Right atrium auricular region (tissue), 2 donors: ENCODE measurements at places on chromosomes 6 and 20. TPM values are rescaled to one million over a fixed set of nuclear protein-coding genes. Genes with fewer than 3 reads are reported as not detected.
A peak's percentile ranks its signal among the peaks of the same experiment; 100 is the strongest.

GRCh38 chr6:15044948-15045347 lies 200.9 kb upstream of the JARID2 start:
- H3K27me3 ChIP-seq = no peaks in the 10 kb centered on the region
- H3K4me1 ChIP-seq = no peaks in the 10 kb centered on the region
- H3K27ac ChIP-seq = no peak overlapping the region
- DNase-seq = no peak

SIRPB1 gene
- total RNA-seq = 5.7 TPM

DNA sequence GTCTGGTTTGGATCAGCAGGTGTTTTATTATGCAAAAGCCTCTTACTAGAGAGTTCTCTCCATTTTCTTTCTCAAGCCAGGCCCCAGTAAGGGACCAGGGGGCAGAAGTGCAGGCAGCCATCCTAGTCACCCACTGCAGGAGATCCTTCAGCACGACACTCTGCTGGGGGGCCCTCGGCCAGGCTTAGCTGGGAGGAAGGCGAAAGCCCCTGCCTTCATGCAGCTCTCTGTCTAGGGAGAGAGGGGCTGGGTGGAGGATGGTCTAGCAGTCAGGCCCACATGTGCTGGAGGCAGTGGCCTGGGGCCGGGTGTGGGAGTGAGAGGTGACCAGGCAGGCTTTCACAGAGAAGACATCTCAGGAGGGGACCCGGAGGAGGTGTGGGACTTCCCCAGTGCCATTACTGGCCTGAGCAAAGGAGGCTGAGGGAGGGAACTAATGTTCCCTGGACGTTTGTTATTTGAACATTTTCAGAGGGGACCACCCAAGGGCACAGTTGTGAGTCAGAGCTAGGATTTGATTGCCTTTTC lies 33.5 kb upstream of the VSTM2L start:
- no peaks in the 10 kb centered on the region for H3K27me3 ChIP-seq
- H3K36me3 ChIP-seq = peaks cover 27% of the 10 kb centered on the region
- no peaks in the 10 kb centered on the region for H3K4me1 ChIP-seq

- no peaks in the 10 kb centered on the region for H3K27me3 ChIP-seq
- peaks cover 13% of the 10 kb centered on the region for H3K4me1 ChIP-seq
- no peak overlapping the region for H3K4me3 ChIP-seq
Measured at GRCh38 chr6:17103715-17104114, 1.9 kb downstream of the STMND1 start.

DNA sequence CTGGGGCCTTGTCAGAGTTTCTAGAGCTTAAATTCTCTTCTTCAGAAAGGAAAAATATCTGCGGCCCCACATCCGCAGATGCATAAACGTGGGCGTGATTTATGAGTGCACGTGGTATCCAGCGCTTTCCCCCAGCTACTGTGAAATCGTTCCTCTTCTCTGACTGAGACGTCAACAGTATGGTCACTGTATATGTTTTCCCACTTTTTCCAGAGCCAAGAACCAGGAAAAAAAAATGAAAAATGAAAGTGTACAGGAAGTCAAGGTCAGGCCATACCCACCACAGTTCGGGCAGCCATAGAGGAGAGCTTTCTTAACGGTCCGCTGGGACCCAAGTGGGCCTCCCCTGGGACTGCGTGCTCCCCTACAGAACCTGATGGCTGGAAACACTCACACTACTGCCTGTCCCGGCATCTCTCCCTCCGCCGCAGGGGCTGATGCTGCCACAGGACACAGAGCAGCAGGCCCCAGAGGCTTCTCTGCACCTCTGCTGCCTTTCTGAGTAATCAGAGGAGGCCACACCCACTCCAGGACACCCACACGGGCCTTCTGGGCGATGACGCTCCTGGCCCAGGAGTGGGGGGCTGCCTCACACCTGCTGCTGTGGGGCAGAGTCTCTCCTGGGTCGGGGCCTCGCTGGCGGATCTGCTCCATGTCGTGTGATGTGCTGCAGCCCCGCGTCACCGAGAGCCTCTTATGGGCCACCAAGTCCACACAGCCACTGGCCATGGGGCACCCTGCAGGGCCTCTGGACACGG lies 16.4 kb upstream of the STX16 start:
- H3K27ac ChIP-seq = no peak overlapping the region
- DNase-seq = no peak
- H3K4me3 ChIP-seq = no peak overlapping the region

C6orf47 gene
- total RNA-seq = 17.8 TPM

GRCh38 chr6:106628658-106629102 lies 618 bp downstream of the RTN4IP1 start:
- DNase-seq = no peak
- no peaks in the 10 kb centered on the region for H3K27me3 ChIP-seq
- no peaks in the 10 kb centered on the region for H3K4me1 ChIP-seq
- peak overlapping the region; percentile 85 for H3K27ac ChIP-seq
- H3K36me3 ChIP-seq = no peaks in the 10 kb centered on the region
- peak overlapping the region; percentile 94 for H3K4me3 ChIP-seq

- H3K27ac ChIP-seq = no peak overlapping the region
- DNase-seq = no peak
- no peak overlapping the region for H3K4me3 ChIP-seq
- no peaks in the 10 kb centered on the region for H3K4me1 ChIP-seq
- H3K27me3 ChIP-seq = no peaks in the 10 kb centered on the region
- H3K36me3 ChIP-seq = no peaks in the 10 kb centered on the region
Measured at GRCh38 chr6:65700561-65700960, 6.5 kb downstream of the EYS start.

ILRUN gene
- 114 TPM for total RNA-seq

GRCh38 chr6:140809694-140810101 lies 1323.0 kb upstream of the GJE1 start:
- H3K36me3 ChIP-seq = no peaks in the 10 kb centered on the region
- no peaks in the 10 kb centered on the region for H3K27me3 ChIP-seq
- no peaks in the 10 kb centered on the region for H3K4me1 ChIP-seq
- H3K27ac ChIP-seq = no peak overlapping the region

CTCFL gene
- total RNA-seq = not detected

ZNF391 gene
- 1.3 TPM for total RNA-seq

GRCh38 chr20:59984541-59984940 lies 26.3 kb downstream of the CDH26 start:
- H3K27me3 ChIP-seq = no peaks in the 10 kb centered on the region
- no peak for DNase-seq
- no peaks in the 10 kb centered on the region for H3K4me1 ChIP-seq
- no peak overlapping the region for H3K4me3 ChIP-seq
- no peak overlapping the region for H3K27ac ChIP-seq

BMP5 gene
- 6.3 TPM for total RNA-seq

DNA sequence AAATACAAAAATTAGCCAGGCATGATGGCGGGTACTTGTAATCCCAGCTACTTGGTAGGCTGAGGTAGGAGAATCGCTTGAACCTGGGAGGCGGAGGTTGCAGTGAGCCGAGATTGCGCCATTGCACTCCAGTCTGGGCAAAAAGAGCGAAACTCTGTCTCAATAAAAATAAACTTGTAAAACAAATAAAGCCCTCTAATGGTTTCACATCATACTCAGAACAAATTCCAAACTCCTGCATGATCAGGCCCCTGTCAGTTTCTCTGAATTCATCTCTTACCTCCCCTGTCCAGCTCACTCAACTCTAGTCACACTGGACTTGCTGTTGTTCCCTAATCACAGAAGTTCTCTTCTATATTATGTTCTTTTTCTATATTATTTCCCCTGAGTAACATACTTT lies 43.1 kb upstream of the SGK1 start:
- DNase-seq = no peak
- no peak overlapping the region for H3K27ac ChIP-seq
- H3K4me1 ChIP-seq = no peaks in the 10 kb centered on the region
- H3K4me3 ChIP-seq = no peak overlapping the region
- H3K36me3 ChIP-seq = no peaks in the 10 kb centered on the region

- no peaks in the 10 kb centered on the region for H3K4me1 ChIP-seq
- DNase-seq = no peak
- no peaks in the 10 kb centered on the region for H3K27me3 ChIP-seq
Measured at GRCh38 chr20:20740541-20740940, 28.1 kb upstream of the RALGAPA2 start.

DNA sequence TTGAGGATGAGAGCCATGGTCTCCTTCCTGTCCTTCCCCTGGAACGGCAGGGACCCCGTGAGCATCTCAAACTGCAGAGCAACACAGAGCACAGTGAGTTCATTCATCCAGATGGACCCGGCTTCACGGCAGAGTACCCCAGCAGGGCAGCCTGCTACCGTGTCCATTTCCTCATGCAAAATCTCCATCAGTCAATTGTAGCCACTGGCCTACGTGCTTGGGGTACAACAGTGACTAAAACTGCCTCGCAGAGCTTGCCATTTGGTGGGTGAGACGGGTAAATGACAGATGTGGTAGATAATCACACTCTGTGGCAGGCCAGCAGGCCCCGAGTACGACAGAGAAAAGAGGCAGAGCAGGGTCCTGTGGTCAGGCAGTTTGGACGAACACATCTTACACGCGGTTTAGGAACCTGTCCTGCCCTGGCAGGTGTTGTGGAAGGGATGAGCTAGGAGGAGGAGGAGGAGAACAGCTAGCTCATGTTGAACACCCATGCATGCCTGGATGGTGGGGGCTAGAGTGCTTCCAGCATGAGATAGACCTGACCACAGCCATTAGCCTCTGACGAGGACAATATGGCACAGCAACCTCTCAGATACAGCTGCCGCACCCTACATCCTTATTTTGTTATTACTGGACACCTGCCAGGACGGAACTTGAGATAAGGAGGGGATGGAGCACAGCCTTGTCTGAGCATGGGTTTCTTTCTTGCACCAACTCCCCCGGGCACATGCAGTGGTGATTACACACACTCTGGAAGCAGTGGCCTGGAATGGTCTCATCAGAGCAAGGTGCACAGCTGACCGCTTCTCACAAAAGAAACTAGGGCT lies 95.6 kb downstream of the RAMACL start:
- H3K4me3 ChIP-seq = no peak overlapping the region
- no peaks in the 10 kb centered on the region for H3K27me3 ChIP-seq
- no peak for DNase-seq
- peaks cover 7% of the 10 kb centered on the region for H3K4me1 ChIP-seq
- H3K27ac ChIP-seq = no peak overlapping the region
- peaks cover 32% of the 10 kb centered on the region for H3K36me3 ChIP-seq

DNA sequence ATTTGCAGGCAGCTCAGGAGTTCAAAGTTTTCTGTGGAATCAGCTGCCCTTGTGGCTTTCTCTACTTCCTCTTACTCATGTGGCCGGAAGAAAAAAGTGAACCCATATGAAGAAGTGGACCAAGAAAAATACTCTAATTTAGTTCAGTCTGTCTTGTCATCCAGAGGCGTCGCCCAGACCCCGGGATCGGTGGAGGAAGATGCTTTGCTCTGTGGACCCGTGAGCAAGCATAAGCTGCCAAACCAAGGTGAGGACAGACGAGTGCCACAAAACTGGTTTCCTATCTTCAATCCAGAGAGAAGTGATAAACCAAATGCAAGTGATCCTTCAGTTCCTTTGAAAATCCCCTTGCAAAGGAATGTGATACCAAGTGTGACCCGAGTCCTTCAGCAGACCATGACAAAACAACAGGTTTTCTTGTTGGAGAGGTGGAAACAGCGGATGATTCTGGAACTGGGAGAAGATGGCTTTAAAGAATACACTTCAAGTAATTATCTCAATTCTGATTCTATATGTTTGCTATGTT lies 1.1 kb downstream of the MGME1 start:
- no peaks in the 10 kb centered on the region for H3K4me1 ChIP-seq
- no peaks in the 10 kb centered on the region for H3K36me3 ChIP-seq
- H3K27me3 ChIP-seq = no peaks in the 10 kb centered on the region
- peak overlapping the region; percentile 98 for H3K27ac ChIP-seq

SPATA25 gene
- 1.1 TPM for total RNA-seq

DNA sequence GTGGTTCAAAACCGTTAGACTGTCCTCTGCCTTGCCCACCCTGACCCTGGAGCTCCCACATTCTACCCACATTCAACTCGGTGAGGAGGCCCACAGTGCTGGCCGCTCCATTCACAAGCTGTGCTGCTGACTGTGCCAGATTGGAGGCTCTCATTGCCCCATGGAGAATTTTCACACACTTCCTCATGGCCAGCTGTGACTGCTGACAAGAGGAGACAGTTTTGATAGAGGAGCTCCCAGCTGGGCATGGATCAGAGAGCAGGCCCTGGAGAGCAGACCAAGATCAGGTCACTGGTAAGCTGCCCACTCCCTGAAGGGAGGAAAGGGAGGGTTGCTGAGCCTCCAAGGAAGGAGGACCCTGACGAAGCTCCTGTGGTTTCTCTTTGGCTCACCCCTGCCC lies 246.1 kb upstream of the RIN2 start:
- H3K27me3 ChIP-seq = no peaks in the 10 kb centered on the region
- no peak for DNase-seq
- H3K36me3 ChIP-seq = no peaks in the 10 kb centered on the region
- H3K4me1 ChIP-seq = no peaks in the 10 kb centered on the region
- no peak overlapping the region for H3K27ac ChIP-seq
- no peak overlapping the region for H3K4me3 ChIP-seq

AVP gene
- not detected for total RNA-seq

DNA sequence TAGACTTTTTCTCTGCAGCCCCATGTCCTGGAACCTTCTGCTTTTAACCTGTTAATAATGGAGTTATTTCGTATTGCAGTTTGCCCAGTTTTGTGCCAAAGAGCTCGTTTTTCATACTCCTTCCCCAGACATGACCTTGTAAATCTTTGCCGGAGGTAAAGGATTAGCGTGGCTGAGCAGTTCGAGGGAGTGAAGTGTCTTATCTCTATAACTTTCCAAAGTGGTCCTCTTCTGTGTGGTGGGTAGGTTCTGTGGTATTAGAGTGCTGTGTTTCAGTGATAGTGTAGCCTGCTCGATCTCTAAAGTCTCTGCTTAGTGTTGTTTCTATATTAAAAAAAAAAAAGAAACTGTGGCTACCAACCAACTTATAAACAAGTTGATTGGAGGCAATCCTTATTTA lies 67.5 kb downstream of the FARS2 start:
- no peak overlapping the region for H3K4me3 ChIP-seq
- no peak overlapping the region for H3K27ac ChIP-seq
- no peaks in the 10 kb centered on the region for H3K27me3 ChIP-seq

- no peak overlapping the region for H3K4me3 ChIP-seq
- no peak overlapping the region for H3K27ac ChIP-seq
- H3K4me1 ChIP-seq = no peaks in the 10 kb centered on the region
Measured at GRCh38 chr6:86535100-86535499, 402.2 kb upstream of the HTR1E start.
